ENCODE measurements at places on chromosomes 5 and 9. TPM values are rescaled to one million over a fixed set of nuclear protein-coding genes. Genes with fewer than 3 reads are reported as not detected.

The MEIKIN gene
- total RNA-seq: not detected

The SMIM32 gene
- total RNA-seq: not detected

The UBE2QL1 gene
- not detected for total RNA-seq

The PCDHB5 gene
- not detected for total RNA-seq

The TPM2 gene
- total RNA-seq: 60.0 TPM

The DOCK2 gene
- total RNA-seq: 0.41 TPM

The CCDC183 gene
- 5.3 TPM for total RNA-seq

The SPINK7 gene
- not detected for total RNA-seq

The GPR150 gene
- total RNA-seq: 0.17 TPM

The HCN1 gene
- total RNA-seq: not detected

The BAAT gene
- total RNA-seq: not detected

The MORN5 gene
- total RNA-seq: not detected

The RPL12 gene
- total RNA-seq: 1,717 TPM

The LRRC14B gene
- not detected for total RNA-seq

The ACER2 gene
- 4.3 TPM for total RNA-seq

The LTC4S gene
- total RNA-seq: 9.7 TPM

The LOX gene
- 2.8 TPM for total RNA-seq

The GOLGA2 gene
- total RNA-seq: 175 TPM

The OLFM1 gene
- not detected for total RNA-seq

The SYNPO gene
- total RNA-seq: 1.8 TPM

The CYSRT1 gene
- total RNA-seq: 9.0 TPM
